Thyroid gland (tissue), 4 donors: ENCODE measurements at places on chromosomes 12 and 14. TPM values are rescaled to one million over a fixed set of nuclear protein-coding genes. Genes with fewer than 3 reads are reported as not detected.

Gene GDF3
- total RNA-seq, result 0.45 TPM

- DNase-seq, result no peak
Observed at GRCh38 chr14:26170885-26171284, 426.9 kb downstream of the NOVA1 start.

Gene RASSF9
- total RNA-seq, result 11.8 TPM

DNA sequence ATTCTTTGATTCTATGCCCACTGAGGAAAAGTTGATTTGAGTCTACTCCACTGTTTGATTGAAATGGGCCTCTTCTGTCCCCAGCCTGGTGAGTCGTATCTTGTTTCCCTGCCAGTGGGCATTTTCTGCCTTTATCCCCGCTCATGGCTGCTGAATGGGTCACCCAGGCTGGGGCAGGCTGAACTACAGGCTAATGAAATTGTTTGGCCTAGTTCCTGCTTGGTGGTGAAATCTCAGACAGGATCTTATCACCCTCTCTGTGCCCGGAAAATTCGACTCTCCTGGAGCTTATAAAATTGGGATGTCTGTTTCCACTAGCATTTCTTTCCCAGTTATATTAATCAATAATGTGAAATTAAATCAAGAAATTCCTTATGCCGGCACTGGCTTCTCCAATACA, 65.0 kb downstream of the CHST11 start:
- DNase-seq, result no peak

DNA sequence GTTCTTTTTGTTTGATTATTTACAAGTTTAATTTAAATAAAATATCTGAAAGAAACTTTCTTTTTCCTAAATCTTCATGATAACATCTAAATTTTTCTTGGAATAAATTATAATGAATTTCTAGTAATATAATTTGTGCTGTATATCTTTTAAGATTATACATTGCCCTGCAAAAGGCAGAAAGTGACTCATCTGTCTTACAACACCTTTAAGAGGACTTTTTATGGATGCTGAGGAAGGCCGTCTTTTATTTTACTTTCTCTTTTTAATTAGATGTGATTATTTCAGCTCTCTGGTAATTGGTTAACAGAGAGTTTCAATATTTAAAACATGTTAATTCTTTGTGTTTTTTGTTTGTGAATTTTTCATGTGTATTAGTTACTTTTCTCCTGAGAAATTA, 598.4 kb downstream of the RPL10L start:
- no peak for DNase-seq

Gene LRCOL1
- 3.2 TPM for total RNA-seq

GRCh38 chr12:49518914-49519573, 19.8 kb upstream of the KCNH3 start:
- no peak for DNase-seq
